Activated CD4-positive, alpha-beta memory T cell treated with anti-CD3 and anti-CD28 coated beads for 36 hours (primary cell): ENCODE measurements at places on chromosomes 4 and X.
A peak's percentile ranks its signal among the peaks of the same experiment; 100 is the strongest.

- DNase-seq: no peak
These were observed 50.4 kb downstream of the MID1 start for GRCh38 chrX:10569946-10570345.

DNA sequence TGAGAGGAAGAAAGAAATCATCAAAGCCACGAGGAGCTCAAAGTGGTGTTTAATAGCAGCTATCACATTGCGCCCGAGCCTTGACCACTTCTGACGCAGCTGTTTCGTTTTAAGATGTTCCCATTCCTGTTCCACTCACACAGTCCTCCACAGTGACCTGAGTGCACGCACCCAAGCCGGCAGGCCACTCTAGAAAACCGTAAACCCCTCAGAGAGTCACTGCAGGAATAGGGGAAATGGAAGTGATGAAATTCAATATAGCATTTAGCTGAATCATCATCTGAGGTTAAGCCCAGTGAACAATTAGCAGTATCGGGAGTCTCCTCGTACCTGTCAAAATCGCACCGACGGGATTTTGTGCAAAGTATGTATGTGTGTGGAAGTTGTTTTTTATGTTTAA, 17.9 kb upstream of the HAND2 start:
- DNase-seq: no peak

- no peak for DNase-seq
These were observed 330.6 kb upstream of the F9 start for GRCh38 chrX:139199933-139200332.

DNA sequence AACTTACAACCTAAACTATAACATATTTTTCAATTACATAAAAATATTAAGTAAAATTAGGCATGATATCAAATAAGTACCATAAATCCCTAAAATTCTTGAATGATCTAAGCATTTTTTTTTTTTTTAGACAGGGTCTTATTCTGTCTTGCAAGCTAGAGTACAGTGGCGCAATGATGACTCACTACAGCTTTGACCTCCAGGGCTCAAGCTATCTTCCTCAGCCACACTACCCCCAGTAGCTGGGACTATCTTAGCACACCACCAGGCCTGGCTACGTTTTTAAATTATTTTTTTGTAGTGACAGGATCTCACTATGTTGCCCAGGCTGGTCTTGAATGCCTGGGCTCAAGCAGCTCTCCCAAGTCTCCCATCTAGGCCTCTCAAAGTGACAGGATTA, 1042.3 kb downstream of the FSTL5 start:
- no peak for DNase-seq

GRCh38 chr4:184907216-184907615, 81.4 kb upstream of the ACSL1 start:
- DNase-seq: peak; percentile 17

DNA sequence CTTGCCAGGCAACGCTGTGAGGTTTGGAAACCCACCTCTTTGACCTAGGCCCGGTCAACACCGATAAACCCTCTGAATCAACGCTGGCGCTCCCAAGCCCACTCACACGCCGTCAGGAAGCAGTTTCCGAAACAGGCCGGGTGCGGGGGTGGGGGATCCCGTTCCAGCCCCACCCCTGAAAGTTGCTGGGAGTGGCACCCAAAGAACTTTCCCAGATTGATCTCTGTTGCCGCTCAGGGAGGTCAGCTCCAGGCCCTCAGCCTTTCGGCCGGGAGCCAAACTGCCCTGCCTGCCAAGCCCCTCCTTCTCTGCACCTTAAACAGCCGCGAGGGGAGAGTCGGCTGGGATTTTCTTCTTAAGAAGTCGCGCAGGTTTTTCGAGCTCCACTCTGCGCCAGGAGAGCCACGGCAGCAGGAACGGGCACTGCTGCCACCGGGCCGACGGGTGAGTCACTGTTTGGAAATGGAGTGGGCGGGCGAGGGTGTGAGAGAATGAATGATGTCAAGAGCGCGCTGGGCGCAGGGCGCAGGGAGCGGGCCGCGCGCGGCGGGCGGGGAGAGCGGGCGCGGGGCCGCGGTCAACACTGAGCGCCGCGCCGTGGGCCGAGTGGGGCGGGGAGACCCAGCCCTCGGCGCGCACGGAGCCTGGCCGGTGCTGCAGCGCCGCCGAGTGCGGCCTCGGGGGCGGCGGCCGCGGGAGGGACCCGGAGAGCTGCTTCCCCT, at the start of gene SGMS2:
TSS of gene SGMS2 (plus strand) at position 583 of the 722 bp plus-strand sequence. CDS start 70,622 bp downstream, outside the sequence.
- peak; percentile 86 for DNase-seq

GRCh38 chr4:113972781-113973180, 6.7 kb downstream of the ARSJ start:
- no peak for DNase-seq

DNA sequence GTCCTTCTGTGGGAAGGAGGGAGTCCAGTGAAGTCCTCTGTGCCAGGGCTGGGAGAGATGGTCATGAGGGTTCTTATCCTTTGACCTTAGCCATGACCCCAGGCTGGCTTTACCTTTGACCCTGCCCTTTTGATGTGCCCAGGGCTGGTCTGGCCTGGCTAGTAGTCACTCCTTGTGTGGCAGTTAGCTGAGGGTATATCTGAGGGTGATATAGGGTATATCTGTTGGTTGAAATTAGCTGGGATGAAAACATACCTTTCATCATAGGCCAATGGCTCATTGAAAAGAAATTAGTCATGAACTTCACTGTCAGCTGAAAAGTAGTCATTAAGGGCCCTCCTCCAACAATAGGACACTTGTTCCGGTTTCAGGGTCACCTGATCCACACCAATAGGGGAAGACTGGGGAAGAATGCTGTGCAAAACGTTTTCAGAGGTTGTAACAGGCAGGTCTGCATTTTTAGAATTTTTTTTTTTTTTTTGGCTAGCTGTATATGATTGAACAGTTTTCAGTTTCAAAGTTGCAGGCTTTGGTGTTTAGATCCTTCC, 74.6 kb upstream of the STOX2 start:
- no peak for DNase-seq

- DNase-seq: no peak
These were observed 414.1 kb downstream of the ADGRL3 start for GRCh38 chr4:61614231-61614630.
